ENCODE measurements at places on chromosomes 13 and 19.

GRCh38 chr13:73808318-73808717, 325.9 kb downstream of the KLF12 start:
- no peak for DNase-seq

DNA sequence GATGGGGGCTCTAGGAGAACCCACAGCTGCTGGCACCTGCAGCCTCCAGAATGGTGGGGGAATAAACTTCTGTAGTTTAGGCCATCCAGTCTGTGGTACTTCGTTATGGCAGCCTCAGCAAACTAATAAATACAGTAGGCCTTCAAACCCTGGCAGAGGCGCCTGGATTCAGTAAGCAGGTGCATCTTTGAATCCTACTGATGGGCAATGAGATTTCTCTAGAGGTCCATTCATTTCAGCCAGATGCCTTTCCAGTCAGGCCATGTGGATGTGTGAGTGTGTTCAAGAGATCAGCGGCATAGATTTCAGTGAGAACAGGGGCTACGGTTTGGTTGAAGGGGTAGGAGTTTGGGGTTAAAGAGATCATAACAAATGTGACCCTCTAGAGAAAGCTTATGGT, 183.5 kb upstream of the RNF113B start:
- DNase-seq: no peak

DNA sequence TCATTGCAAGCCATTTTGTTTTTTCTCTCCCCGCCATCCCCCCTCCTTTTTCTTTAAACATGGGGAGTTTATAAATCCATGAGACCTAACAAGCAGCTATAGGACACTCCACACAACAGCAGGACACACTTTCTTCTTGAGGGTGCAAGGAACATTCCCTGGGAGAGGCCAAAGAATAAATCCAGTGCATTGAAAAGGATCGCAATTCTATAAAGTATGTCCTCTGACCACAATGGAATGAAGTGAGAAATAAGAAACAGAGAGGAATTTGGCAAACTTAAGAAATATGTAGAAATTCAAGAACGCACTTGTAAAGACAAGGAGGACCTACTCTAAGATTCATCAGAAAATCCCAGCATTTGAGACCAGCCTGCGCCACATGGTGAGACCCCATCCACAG, 11.9 kb downstream of the KLF2 start:
- DNase-seq: no peak

- no peak for DNase-seq
Observed at GRCh38 chr13:48043789-48044503, 6.4 kb downstream of the NUDT15 start.

GRCh38 chr19:50534478-50534877, 20.8 kb upstream of the ASPDH start:
- no peak for DNase-seq

- peak; percentile 56 for DNase-seq
Observed at GRCh38 chr19:29263305-29264135, 50.6 kb upstream of the UQCRFS1 start.

- peak; percentile 53 for DNase-seq
Observed at GRCh38 chr13:23447927-23448326, 14.4 kb upstream of the SACS start.

DNA sequence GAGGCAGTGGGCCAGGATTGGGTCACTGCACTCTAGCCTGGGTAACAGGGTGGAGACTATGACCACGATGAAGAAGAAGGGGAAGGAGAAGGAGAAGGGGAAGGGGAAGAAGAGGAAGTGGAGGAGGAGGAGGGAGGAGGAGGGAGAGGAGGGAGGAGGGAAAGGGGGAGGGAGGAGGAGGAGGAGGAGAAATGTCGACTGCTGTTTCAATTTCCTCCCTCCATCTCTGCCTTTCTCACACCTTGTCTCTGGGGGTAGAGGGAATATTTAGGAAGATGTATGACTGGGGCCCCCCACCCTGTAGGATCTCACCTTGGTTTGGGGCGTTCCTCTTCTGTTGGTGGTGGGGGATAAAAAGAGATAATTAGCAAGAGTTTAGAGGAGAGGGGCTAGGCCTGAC, 3.8 kb downstream of the TNNT1 start:
- DNase-seq: no peak

GRCh38 chr19:29364224-29364726, 151.3 kb upstream of the UQCRFS1 start:
- no peak for DNase-seq

GRCh38 chr13:37479916-37480315, 118.7 kb downstream of the POSTN start:
- no peak for DNase-seq

DNA sequence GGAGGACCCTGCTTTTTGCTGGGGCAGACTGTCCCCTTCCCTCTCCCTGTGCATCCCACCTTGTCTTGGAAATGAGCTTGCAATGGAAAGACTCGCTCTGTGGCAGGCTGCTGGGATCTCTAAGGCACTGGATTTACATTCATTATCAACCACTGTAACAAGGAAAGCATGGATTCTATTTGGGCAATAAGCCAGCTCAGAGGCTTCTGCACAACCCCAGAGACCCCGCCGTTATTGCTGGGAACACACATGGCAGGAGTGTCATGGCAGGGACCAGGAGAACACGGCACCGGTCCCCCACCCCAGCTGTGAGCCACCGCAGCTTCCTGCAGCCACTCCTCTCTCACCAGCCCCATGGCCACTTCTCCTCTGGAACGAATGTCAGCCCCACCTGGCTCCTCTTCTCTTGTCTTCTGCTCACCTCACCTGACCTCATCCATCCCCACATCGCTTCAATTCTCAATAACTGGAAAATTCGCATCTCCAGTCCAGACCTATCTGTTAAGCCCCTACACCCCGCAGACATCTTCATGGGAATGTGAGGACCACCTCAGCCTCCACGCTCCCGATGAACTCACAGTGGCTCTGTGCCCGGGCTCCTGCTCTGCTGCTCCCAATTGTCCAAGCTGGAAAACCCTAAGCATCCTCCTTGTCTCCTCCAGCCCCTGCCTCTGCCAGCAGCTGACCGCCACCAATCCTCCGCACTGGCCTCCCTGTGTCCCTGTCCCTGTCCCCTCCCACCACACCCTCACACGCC, 181.5 kb downstream of the USP12 start:
- no peak for DNase-seq

- DNase-seq: no peak
Observed at GRCh38 chr13:30376426-30377311, 45.6 kb upstream of the UBE2L5 start.

- no peak for DNase-seq
Observed at GRCh38 chr19:37511821-37512220, 5.1 kb downstream of the ZNF793 start.

- DNase-seq: no peak
Observed at GRCh38 chr13:114203536-114203935, 24.5 kb downstream of the CFAP97D2 start.

- no peak for DNase-seq
Observed at GRCh38 chr13:31908696-31909411, 122.7 kb upstream of the FRY start.

- DNase-seq: peak; percentile 94
Observed at GRCh38 chr13:36818804-36819738, at the start of gene RFXAP. TSS of gene RFXAP (plus strand) at chr13:36819222. CDS start at chr13:36819358, 136 bp downstream.

DNA sequence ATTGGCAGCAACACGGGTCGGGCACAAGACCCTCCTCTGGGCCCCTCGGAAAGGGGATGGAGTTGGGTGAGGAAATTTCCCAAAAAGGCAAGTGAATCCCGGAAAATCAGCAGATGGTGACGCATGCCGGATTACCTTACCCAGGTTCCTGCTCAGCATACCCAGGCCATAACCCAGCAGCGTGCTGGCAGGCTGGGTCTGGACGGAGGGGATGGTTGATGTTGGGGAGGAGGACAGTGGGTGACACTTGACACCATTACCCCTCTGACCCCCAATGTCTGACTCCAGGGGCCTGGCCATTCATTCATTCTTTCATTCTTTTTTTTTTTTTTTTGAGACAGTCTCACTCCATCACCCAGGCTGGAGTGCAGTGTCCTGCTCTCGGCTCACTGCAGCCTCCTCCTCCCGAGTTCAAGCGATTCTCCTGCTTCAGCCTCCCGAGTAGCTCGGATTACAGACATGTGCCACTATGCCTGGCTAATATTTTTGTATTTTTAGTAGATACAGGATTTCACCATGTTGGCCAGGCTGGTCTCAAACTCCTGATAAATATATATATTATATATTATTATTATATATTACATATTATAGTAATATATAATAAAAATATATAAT, 799 bp downstream of the PVR start:
- DNase-seq: peak; percentile 63

GRCh38 chr19:14517446-14517839, 754 bp downstream of the DNAJB1 start:
- DNase-seq: no peak

DNA sequence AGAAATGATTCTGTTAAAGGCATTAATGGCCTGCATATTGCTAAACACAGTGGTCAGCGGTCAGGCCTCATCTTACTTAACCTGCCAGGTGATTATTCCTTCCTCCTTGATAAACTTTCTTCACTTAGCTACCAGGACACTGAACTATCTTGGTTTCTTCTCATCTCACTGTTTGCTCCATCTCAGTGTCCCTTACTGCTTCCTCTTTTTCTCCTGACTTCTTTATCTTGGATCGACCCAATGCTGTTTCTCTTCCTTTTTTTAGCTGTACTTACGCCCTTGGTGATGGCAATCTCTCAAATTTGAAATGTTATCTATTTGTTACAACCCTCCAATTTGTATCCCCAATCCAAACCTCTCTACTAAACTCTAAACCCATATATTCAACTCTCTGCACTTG, 7.8 kb upstream of the CLC start:
- no peak for DNase-seq

DNA sequence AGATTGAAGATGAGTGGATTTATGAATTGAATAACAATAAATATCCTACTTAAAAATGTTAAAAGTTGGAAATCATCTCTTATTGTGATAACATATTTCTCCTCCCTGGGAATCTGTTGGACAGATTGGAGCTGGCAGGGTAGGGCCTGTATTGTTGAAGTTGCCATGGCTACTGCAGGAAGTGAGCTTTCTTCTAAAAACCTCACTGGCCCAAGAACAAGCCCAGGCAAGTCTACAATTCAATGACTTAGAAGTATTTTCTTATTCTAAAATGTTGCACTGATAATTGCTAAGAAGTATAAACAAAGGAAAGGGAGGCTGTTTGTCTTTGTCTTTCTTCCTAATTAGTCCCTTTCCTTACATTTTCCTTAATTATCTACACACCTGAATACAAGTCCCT, 112.1 kb downstream of the DLEU7 start:
- no peak for DNase-seq

DNA sequence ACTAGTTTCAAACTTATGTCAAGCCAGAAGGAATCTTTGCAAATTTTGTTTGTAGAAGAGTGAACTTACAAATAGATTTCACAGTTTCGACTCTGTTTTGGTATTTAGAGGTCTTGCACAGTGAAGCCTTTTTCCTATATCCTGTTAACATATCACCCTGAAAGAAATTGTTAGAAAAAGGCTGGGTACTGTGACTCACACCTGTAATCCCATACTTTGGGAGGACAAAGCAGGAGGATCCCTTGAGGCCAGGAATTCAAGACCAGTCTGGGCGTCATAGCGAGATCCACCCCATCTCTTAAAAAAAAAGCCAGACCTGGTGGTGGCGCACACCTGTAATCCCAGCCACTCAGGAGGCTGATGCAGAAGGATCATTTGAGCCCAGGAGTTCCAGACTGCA, 224.0 kb downstream of the GGACT start:
- no peak for DNase-seq

DNA sequence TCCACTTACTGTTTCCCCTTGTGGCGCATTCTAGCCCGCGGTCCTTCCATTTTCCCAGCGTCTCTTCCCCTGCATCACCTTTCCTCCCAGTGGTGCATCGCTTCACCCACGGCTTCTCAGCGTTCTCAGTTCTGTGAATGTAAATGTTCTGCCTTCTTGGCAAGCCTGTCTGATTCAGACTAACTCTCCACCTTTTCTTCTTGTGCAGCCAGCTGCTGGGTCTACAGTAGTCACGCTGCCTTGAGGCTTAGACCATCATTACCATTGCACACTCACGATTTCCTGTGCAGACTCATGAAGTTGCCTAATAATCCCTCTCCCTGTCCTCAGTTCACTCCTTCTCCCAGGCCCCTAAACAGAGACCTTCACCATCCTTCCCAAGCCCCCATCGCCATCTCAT, 75.0 kb downstream of the DHRS12 start:
- no peak for DNase-seq

DNA sequence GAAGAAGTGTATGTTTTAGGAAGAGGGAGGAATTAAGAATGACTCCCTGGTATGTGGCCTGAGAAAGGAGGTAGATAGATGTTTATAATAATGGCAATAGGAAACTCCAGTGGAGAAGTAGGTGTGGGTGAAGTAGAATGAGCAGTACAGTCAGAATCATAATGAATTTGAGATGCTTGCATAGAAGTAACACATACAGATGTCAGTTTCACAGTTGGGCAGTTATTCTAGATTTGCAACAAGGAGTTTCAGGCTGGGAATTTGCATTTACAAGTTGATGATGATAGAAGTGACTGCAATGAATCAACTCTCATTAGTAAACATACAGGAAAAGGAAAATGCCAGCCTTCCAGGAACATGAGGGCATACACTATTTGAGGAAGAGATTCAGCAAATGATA, 149.0 kb downstream of the SLITRK1 start:
- DNase-seq: no peak

- peak; percentile 64 for DNase-seq
Observed at GRCh38 chr13:29507356-29507755, 88.1 kb downstream of the SLC7A1 start.

- no peak for DNase-seq
Observed at GRCh38 chr19:37056776-37057175, 21.5 kb upstream of the ZNF420 start.

- no peak for DNase-seq
Observed at GRCh38 chr19:56333506-56333905, 18.9 kb upstream of the ZSCAN5A start.

- DNase-seq: no peak
Observed at GRCh38 chr13:101408154-101408553, 8.2 kb downstream of the NALCN start.

DNA sequence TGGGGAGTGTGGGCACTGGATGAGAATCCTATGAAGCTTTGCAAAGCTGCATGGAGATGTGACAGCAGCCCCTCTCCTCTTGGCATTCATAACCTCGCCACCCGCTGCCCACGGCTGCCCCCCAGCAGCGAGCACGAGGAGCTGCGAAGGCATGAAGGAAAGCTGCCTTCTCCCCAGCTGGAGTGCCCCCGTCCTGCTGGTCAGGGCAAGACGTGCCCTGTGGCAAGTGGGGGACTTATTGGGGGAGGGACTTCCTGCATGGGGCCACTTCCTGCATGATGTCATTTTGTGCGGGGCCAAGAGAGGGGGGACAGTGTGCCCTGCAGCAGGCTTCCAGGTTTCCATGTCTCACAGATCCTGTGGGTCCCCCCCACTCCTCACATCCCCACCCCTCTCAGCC, 85.9 kb downstream of the TSHZ3 start:
- no peak for DNase-seq

DNA sequence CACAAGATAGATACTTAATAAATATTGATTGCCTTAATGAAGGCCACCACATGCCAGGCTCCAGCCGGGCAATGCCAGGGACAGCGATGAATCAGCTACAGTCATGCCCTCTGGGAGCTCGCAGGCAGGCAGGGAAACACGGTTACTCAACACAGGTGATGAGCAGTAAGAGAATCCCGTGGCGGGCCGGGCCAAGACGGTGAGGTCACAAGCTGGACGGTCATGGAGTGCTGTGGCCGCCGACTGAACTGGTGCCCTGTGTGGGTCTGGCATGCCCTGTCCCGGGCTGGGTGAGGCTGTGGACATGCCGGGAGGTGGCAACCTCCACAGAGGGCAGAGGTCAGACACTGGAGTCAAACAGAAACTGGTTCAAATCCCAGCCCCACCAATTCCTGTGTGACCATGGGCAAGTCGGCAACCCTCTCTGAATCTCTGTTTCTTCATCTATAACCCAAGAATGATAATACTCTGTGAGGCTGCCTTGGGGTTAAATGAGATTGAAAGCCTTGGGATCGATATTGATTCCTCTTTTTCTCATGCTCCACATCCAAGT, 13.2 kb upstream of the PAK4 start:
- no peak for DNase-seq

Measured in femur (tissue), 1 donor.